ENCODE measurements at places on chromosomes 16 and 17. TPM values are rescaled to one million over a fixed set of nuclear protein-coding genes. Genes with fewer than 3 reads are reported as not detected.
A peak's percentile ranks its signal among the peaks of the same experiment; 100 is the strongest.

DNA sequence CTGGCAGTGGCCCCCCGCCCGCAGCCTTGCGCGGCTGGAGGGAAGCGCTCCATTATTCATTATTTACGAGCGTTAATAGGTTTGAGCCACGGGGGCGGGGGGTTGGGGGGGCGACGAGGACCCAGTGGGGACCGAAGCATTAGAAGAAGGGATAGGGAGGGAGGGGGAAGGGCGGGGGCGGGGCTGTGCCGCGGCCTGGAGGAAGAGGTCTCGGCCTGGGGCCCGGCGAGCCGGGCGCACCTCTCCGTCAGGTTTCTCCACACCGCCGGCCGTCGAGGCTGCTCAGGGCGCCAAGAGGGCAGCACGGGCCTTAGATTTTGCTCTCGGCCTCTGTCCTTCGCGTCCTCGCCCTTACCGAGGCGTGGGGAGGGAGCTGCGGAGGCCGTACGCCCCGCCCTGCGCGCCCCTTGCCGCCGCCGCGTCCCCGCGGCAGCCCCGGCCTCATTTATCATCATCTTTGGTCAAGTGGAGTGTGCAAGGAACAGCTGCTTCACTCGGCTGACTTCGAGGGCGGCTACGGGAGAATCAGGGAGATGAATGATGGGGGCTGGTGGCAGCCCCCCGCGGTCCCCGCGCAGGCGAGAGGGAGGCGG lies 54.2 kb downstream of the SREBF1 start:
- H3K27ac ChIP-seq: peak overlapping the region; percentile 90
- no peaks in the 10 kb centered on the region for H3K27me3 ChIP-seq
- DNase-seq: peak; percentile 61
- H3K4me1 ChIP-seq: peaks cover 36% of the 10 kb centered on the region
- H3K4me3 ChIP-seq: peak overlapping the region; percentile 14

NPB gene
- total RNA-seq: 0.48 TPM

GRCh38 chr17:33023790-33024189 lies 32.1 kb downstream of the SPACA3 start:
- H3K4me3 ChIP-seq: no peak overlapping the region
- no peaks in the 10 kb centered on the region for H3K36me3 ChIP-seq
- H3K27ac ChIP-seq: no peak overlapping the region
- no peaks in the 10 kb centered on the region for H3K27me3 ChIP-seq

- H3K4me1 ChIP-seq: no peaks in the 10 kb centered on the region
- no peaks in the 10 kb centered on the region for H3K27me3 ChIP-seq
- no peak for DNase-seq
- no peaks in the 10 kb centered on the region for H3K36me3 ChIP-seq
- no peak overlapping the region for H3K27ac ChIP-seq
Observed at GRCh38 chr16:59180083-59180476, 446.0 kb upstream of the GOT2 start.

- H3K27ac ChIP-seq: no peak overlapping the region
- H3K4me3 ChIP-seq: no peak overlapping the region
- peaks cover 12% of the 10 kb centered on the region for H3K27me3 ChIP-seq
- H3K36me3 ChIP-seq: no peaks in the 10 kb centered on the region
Observed at GRCh38 chr17:74190154-74190553, 13.3 kb upstream of the RPL38 start.

LRRC75A gene
- 3.3 TPM for total RNA-seq

DNA sequence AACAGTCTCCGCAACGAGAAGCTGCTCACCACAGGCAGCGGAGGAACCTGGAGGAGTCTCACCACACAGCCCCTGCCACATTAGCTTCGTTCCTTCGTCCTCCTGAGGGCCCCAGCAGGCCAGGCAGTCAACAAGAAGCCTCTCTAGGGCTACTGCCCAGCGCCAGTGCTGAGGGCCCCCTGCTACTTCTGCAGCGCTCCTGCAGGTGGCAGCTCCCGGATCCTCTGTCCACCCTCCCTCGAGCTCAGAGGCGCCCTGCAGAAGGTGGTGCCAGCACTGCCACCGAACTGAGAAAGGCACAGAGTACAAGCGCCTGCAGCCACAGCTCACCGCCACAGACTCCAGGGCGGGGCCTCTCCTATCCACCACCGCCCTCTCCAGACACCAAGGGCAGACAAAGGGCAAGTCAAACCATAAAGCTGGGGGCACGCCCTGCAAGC lies 27.3 kb downstream of the KDM8 start:
- H3K4me3 ChIP-seq: no peak overlapping the region
- H3K4me1 ChIP-seq: peaks cover 6% of the 10 kb centered on the region
- H3K27me3 ChIP-seq: no peaks in the 10 kb centered on the region
- H3K36me3 ChIP-seq: peaks cover 29% of the 10 kb centered on the region
- no peak for DNase-seq
- H3K27ac ChIP-seq: no peak overlapping the region

- H3K27ac ChIP-seq: no peak overlapping the region
- peaks cover 10% of the 10 kb centered on the region for H3K4me1 ChIP-seq
- DNase-seq: no peak
- H3K27me3 ChIP-seq: no peaks in the 10 kb centered on the region
Observed at GRCh38 chr16:69326172-69326873, 4.1 kb downstream of the PDF start.

GRCh38 chr17:45021607-45022287 lies 29.7 kb downstream of the DCAKD start:
- peak; percentile 75 for DNase-seq
- peaks cover 19% of the 10 kb centered on the region for H3K27me3 ChIP-seq
- no peak overlapping the region for H3K4me3 ChIP-seq
- H3K36me3 ChIP-seq: peaks cover 3% of the 10 kb centered on the region
- H3K4me1 ChIP-seq: peaks cover 25% of the 10 kb centered on the region

GRCh38 chr16:30346286-30346685 lies 8.8 kb downstream of the CD2BP2 start:
- no peaks in the 10 kb centered on the region for H3K27me3 ChIP-seq
- no peak overlapping the region for H3K4me3 ChIP-seq
- no peaks in the 10 kb centered on the region for H3K4me1 ChIP-seq
- DNase-seq: no peak
- H3K36me3 ChIP-seq: no peaks in the 10 kb centered on the region

TMIGD1 gene
- not detected for total RNA-seq

NOD2 gene
- total RNA-seq: 14.1 TPM

GRCh38 chr17:6752068-6752909 lies 3.6 kb upstream of the XAF1 start:
- H3K4me1 ChIP-seq: peaks cover 5% of the 10 kb centered on the region
- H3K4me3 ChIP-seq: no peak overlapping the region
- no peaks in the 10 kb centered on the region for H3K36me3 ChIP-seq
- H3K27ac ChIP-seq: peak overlapping the region; percentile 81
- DNase-seq: peak; percentile 76
- no peaks in the 10 kb centered on the region for H3K27me3 ChIP-seq

GRCh38 chr17:82465023-82465603 lies 6.6 kb downstream of the NARF start:
- no peak overlapping the region for H3K4me3 ChIP-seq
- peaks cover 41% of the 10 kb centered on the region for H3K36me3 ChIP-seq
- H3K4me1 ChIP-seq: no peaks in the 10 kb centered on the region
- no peak for DNase-seq
- H3K27me3 ChIP-seq: no peaks in the 10 kb centered on the region

- H3K4me3 ChIP-seq: no peak overlapping the region
- peak; percentile 11 for DNase-seq
- no peaks in the 10 kb centered on the region for H3K36me3 ChIP-seq
- no peaks in the 10 kb centered on the region for H3K27me3 ChIP-seq
- no peaks in the 10 kb centered on the region for H3K4me1 ChIP-seq
Observed at GRCh38 chr16:68146585-68146984, 61.4 kb downstream of the NFATC3 start.

DNA sequence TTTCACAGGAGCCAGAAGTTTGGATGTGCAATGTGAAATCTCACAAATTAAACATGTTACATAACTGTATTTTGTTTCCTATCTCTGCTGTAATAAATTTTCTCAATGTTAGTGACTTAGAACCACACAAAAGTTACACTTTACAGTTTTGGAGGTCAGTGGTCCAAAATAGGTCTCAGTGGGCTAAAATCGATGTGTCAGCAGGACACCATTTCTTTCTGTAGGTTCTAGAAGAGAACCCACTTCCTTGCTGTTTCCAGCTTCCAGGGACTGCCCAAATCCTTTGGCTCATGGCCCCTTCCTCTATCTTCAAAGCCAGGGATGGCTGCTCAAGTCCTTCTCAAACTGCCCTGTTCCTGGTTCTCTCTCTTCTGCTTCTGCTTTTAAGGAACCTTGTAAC lies 252.7 kb downstream of the WWOX start:
- H3K27me3 ChIP-seq: no peaks in the 10 kb centered on the region
- H3K4me3 ChIP-seq: no peak overlapping the region
- peaks cover 2% of the 10 kb centered on the region for H3K36me3 ChIP-seq
- H3K27ac ChIP-seq: no peak overlapping the region
- H3K4me1 ChIP-seq: no peaks in the 10 kb centered on the region

GRCh38 chr16:22789281-22789945 lies 24.5 kb upstream of the HS3ST2 start:
- H3K27ac ChIP-seq: no peak overlapping the region
- H3K27me3 ChIP-seq: no peaks in the 10 kb centered on the region
- no peak overlapping the region for H3K4me3 ChIP-seq
- H3K36me3 ChIP-seq: no peaks in the 10 kb centered on the region
- no peak for DNase-seq
- no peaks in the 10 kb centered on the region for H3K4me1 ChIP-seq

GRCh38 chr17:69207151-69207550 lies 21.5 kb downstream of the ABCA10 start:
- no peaks in the 10 kb centered on the region for H3K27me3 ChIP-seq
- H3K36me3 ChIP-seq: no peaks in the 10 kb centered on the region
- no peak overlapping the region for H3K4me3 ChIP-seq
- no peak overlapping the region for H3K27ac ChIP-seq

EPX gene
- 0.14 TPM for total RNA-seq

GRCh38 chr16:89320782-89321501 lies 103.4 kb downstream of the ZNF778 start:
- DNase-seq: no peak
- H3K36me3 ChIP-seq: no peaks in the 10 kb centered on the region
- no peak overlapping the region for H3K4me3 ChIP-seq
- H3K27me3 ChIP-seq: no peaks in the 10 kb centered on the region

DNA sequence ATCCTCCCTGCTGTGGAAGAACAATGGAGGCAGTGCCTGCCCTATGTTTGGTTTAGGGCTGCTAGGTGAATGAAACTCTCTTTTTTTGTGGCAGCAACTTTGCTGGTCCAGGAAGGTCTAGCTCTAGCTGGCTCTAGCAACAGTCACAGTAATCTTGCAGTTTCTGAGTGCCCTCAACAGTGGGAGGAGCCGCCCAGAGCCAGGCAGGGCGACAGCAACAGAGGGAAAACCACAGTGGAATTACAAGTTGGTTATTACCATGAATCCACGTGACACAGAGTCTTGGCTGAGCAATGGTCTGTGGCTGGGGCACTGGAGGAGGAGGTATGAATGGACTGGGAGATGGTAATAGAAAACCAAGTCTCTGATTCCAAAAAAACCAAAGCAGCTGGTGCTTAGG lies 10.3 kb downstream of the HSPB9 start:
- no peaks in the 10 kb centered on the region for H3K36me3 ChIP-seq
- DNase-seq: peak; percentile 60
- H3K4me3 ChIP-seq: no peak overlapping the region
- H3K4me1 ChIP-seq: peaks cover 7% of the 10 kb centered on the region

Data from lung (tissue), 17 donors.